ENCODE measurements at places on chromosomes 2 and 18.

- H3K27ac ChIP-seq: no peak overlapping the region
- no peaks in the 10 kb centered on the region for H3K36me3 ChIP-seq
- no peak for DNase-seq
- no peaks in the 10 kb centered on the region for H3K4me1 ChIP-seq
- no peak overlapping the region for H3K4me3 ChIP-seq
- H3K27me3 ChIP-seq: no peaks in the 10 kb centered on the region
Measured at GRCh38 chr2:19806591-19806990, 95.2 kb downstream of the TTC32 start.

GRCh38 chr18:24918257-24918656, 433.7 kb downstream of the ZNF521 start:
- no peak overlapping the region for H3K27ac ChIP-seq
- peaks cover 6% of the 10 kb centered on the region for H3K4me1 ChIP-seq
- H3K4me3 ChIP-seq: no peak overlapping the region
- no peaks in the 10 kb centered on the region for H3K27me3 ChIP-seq
- H3K36me3 ChIP-seq: no peaks in the 10 kb centered on the region

DNA sequence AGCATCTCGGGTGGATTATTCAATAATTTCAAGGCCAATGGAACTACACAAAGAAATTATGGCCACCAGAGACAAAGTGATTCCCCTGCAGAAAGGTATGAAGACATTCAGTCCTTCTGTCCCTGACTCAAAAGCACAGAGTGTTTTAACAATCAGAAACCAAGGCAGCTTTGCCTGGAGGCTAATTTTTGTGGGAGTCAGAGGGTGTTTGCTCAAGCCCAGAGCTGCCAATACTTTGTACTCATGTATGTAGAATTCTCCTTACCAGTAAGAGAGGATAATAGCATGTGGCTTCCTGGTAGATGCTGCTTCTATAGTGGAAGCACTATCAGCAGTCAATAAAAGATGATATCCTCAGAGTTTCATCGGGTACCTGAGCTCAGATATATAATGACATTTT, 178.4 kb downstream of the KCNE4 start:
- no peak overlapping the region for H3K4me3 ChIP-seq
- H3K27ac ChIP-seq: no peak overlapping the region
- no peaks in the 10 kb centered on the region for H3K36me3 ChIP-seq
- no peaks in the 10 kb centered on the region for H3K4me1 ChIP-seq
- H3K27me3 ChIP-seq: no peaks in the 10 kb centered on the region

- H3K4me3 ChIP-seq: no peak overlapping the region
- H3K27ac ChIP-seq: no peak overlapping the region
- peaks cover 3% of the 10 kb centered on the region for H3K4me1 ChIP-seq
- no peaks in the 10 kb centered on the region for H3K27me3 ChIP-seq
- no peaks in the 10 kb centered on the region for H3K36me3 ChIP-seq
Measured at GRCh38 chr2:12688091-12688490, 28.6 kb upstream of the TRIB2 start.

DNA sequence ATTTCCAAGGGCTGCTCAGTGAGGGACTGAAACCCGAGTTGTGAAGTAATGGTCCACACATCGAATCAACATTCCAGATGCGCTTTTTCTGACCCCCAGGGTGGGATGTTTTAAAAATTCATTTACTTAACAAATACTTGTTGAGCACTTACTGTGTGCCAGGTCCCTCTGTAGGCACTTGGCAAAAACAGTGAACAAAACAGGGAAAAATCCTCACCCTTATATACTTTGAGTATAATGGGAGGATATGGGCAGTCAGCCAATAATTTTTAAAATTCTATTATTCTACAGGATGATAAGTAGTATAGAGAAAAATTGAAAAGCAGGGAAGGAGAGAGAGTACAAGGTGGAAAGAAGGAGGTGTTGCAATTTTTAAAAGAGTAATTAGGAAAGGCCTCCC, 31.3 kb upstream of the AFTPH start:
- H3K27me3 ChIP-seq: no peaks in the 10 kb centered on the region
- no peak overlapping the region for H3K4me3 ChIP-seq
- no peaks in the 10 kb centered on the region for H3K36me3 ChIP-seq

All from spinal cord (tissue), 10 donors.